A549 (cell line): ENCODE measurements at places on chromosomes 1 and 21. TPM values are rescaled to one million over a fixed set of nuclear protein-coding genes. Genes with fewer than 3 reads are reported as not detected.

Gene DNAJC28
- polyA plus RNA-seq = 0.51 to 1.0 TPM (median 0.75 TPM) in 3 replicates

Gene PRDM16
- polyA plus RNA-seq = 0.15 to 0.35 TPM (median 0.25 TPM) in 3 replicates

Gene MORN1
- polyA plus RNA-seq = 6.8 to 9.5 TPM (median 8.9 TPM) in 3 replicates

Gene CELA3A
- not detected in 3 replicates for polyA plus RNA-seq

Gene OR2T11
- polyA plus RNA-seq = not detected in 3 replicates

Gene PERM1
- polyA plus RNA-seq = 0.12 to 0.33 TPM (median 0.30 TPM) in 3 replicates

Gene PKP1
- not detected in 3 replicates for polyA plus RNA-seq

Gene PRELP
- not detected in 3 replicates for polyA plus RNA-seq

Gene SHC1
- polyA plus RNA-seq = 117 to 124 TPM (median 118 TPM) in 3 replicates

Gene PIGR
- polyA plus RNA-seq = not detected in 3 replicates

Gene LENEP
- not detected in 3 replicates for polyA plus RNA-seq

Gene PSMD4
- 207 to 218 TPM (median 210 TPM) in 3 replicates for polyA plus RNA-seq
